ENCODE measurements at places on chromosomes 6 and 20. TPM values are rescaled to one million over a fixed set of nuclear protein-coding genes. Genes with fewer than 3 reads are reported as not detected.

Gene NKAIN4
- 28.3 TPM for total RNA-seq

Gene CTSZ
- 114 TPM for total RNA-seq

Gene CALHM5
- 1.7 TPM for total RNA-seq

Gene USP49
- 6.0 TPM for total RNA-seq

Gene PNPLA1
- total RNA-seq: 0.22 TPM

Gene EFCAB8
- 0.05 TPM for total RNA-seq

Gene GNMT
- 0.36 TPM for total RNA-seq

Gene KCNK17
- total RNA-seq: 0.41 TPM

Gene ZSCAN23
- total RNA-seq: 9.6 TPM

Gene LTA
- not detected for total RNA-seq

Gene KIF25
- 1.2 TPM for total RNA-seq

Gene IL17F
- total RNA-seq: not detected

Gene CCN6
- total RNA-seq: 0.56 TPM

Gene HLA-C
- 313 TPM for total RNA-seq

Gene TDRD6
- total RNA-seq: 0.89 TPM

Gene DLL1
- 17.2 TPM for total RNA-seq

Gene FOXA2
- total RNA-seq: 0.45 TPM

Gene ZSCAN16
- 14.9 TPM for total RNA-seq

Gene MARCKS
- total RNA-seq: 146 TPM

Gene ADA
- 8.9 TPM for total RNA-seq

Gene FNDC11
- total RNA-seq: 0.76 TPM

Gene CCDC170
- total RNA-seq: 0.16 TPM

DNA sequence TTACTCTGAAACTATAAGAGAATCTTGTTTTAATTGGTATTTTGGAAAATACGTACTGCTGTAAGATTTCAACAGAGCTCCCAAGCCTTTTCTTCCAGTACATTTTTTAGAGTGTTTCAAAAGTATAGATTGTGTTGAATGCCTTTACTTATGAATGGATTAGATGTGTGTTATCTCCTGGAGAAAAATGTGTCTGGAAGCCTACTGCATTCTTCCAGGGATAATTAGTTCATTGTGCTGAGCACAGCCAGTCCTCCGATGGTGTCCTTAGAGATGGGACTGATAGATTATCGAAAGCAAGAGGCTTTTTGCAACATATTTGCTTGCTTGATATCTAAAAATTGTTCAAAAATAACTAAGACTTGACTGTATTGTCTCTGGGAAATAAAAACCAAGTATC, 114.2 kb downstream of the PLEKHG1 start:
- no peak for ATAC-seq

GRCh38 chr6:102485480-102485879, 1092.0 kb downstream of the GRIK2 start:
- ATAC-seq: no peak

- ATAC-seq: no peak
Observed at GRCh38 chr6:34436803-34437643, 11.2 kb upstream of the RPS10 start.

GRCh38 chr6:50116797-50117542, 67.2 kb upstream of the DEFB112 start:
- no peak for ATAC-seq

DNA sequence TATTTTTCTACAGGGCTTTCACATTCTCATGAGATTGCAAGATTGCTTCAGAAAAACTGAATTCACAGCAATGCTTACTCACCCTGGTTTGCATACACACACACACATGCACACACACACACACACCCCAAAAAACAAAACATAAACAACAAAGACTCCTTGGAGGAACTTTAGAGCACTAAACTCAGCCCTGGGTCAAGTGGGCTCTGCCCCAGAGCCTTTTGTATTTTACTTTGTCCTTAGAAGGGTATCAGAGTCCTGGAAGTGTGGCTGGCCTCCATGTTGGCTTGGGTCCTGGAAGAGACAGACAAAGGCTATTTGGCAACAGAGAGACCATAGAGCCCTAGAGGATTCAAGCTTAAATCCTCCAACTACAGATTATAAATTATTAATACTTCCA, 8.0 kb upstream of the CST9 start:
- no peak for ATAC-seq

- no peak for ATAC-seq
Observed at GRCh38 chr6:18245642-18246041, 18.7 kb downstream of the DEK start.

- no peak for ATAC-seq
Observed at GRCh38 chr6:152124429-152125074, 317.1 kb downstream of the ESR1 start.

DNA sequence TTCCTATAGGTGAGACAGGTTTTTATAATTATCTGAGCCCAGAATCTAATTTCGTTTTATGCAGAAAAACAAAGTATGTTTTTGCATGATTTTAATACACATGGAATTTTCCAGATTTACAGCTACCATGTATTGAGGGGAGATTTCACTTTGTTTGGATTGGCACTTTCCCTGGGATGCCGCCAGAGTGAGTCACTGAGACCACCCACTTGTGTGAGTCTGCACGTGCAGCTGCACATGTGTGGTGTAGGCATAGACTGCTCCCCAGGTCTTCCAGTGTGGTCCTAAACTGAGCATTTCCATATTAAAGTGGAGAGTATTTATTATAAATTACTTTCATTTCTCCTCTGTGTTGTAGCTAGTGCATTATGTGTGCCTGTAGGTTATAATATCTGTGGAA, 186.8 kb downstream of the UBE3D start:
- ATAC-seq: no peak

DNA sequence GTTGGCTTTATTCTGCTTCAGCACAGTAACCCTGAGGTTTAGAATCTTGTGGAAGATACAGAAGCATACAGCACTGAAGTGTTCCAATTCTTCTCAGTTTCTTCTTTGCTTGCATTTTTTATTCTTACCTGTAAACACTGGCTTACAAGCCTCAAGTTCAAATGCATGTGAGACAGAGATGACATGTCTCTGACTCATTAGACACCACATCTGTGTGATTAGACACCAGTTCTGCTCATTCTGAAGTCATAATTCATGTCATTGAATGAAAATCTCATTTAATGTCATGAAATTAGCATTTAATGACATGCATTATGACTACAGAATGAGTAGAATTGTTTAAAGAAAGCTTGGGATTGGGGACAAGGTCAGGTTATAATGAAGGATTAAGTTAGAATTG, 5.8 kb downstream of the GZF1 start:
- ATAC-seq: no peak

DNA sequence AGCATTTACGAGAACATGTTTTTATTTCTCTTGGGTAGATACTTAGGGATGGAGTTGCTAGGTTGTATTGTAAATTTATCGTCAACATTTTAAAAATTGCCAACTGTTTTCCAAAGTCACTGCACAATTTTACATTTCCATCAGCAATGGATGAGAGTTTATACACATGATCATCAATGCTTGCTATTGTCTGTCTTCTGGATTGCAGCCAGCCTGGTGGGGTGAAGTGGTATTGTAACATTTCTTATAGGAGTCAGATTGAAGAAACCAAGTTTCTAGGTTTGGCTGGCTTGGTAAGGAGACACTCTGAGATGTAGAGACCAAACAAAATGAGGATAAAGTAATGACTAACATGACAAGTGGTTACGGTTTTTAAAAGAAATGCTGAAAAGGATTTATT, 57.1 kb upstream of the HDDC2 start:
- ATAC-seq: no peak

- ATAC-seq: no peak
Observed at GRCh38 chr6:140070846-140071473, 696.5 kb upstream of the CITED2 start.

DNA sequence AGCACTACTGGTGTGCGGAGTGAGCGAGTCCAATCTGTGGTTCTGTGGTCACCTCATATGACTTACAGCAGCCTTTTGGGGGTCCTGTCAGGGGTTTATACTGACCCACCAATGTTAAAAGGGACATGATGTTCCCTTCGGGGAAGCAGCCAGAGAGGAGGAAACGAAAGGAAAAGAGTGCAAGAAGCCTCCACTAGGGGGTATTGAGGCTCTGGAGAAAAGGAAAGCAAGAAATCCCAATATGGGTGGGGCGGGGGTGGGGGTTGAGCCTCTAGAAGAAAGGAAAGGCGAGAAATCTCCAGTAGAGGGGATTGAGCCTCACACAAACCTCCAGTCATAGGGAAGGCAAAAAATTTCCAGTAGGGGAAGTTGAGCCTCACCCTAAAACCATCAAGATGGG, 249.3 kb upstream of the ECI2 start:
- ATAC-seq: no peak

- no peak for ATAC-seq
Observed at GRCh38 chr6:3607171-3607570, 144.3 kb downstream of the PXDC1 start.

GRCh38 chr6:12342664-12343063, 52.5 kb downstream of the EDN1 start:
- ATAC-seq: no peak

DNA sequence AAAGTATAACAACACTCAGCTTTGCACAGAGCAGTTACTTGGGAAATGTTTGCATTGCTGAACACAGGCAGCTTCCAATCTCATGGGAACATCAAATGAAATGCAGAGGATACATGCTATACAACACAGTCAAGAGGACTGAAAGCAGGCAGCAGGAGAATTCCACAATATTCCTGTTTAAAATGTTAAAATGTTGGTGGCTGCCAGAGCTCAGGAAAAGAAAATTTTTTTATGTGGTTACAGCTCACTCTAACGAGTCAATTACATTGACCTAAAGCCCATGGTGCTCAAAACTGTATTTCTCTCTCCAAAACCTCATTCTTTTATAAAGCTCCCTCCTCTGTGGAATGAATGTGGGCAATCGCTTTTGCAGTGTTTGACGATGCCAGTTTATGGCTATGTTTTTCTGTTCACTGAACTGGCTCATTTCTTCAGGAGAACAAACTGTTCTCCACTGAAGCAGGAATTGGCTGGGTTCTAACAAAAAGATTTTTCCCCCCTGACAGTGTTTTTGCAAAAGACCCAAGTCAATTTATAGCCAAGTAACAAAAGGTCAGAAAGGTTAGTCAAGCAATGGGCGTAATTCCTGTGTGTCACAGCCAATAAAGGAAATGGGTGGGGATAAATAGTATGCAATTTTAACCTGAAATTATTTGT, 69.0 kb downstream of the ZHX3 start:
- peak; percentile 28 for ATAC-seq

DNA sequence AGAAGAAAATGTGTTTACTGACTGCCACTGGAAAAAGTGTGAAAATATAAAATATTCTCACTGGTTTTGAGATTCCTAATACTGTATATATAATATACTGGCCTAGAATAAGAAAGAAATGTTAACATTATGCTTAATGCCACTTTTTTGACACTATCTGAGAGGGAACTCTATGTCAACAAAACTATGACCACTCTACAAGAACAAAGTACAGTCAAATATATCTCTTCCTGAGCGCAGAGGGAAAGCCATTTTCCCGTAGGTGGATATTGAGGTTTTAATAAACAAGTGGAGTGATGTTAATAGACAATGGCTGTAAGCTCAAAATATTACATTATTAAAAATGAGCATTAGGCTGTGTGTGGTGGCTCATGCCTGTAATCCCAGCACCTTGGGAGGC, 24.9 kb downstream of the LYRM4 start:
- ATAC-seq: no peak

- peak; percentile 80 for ATAC-seq
Observed at GRCh38 chr6:150301846-150302519, 66.8 kb upstream of the IYD start.

GRCh38 chr6:31356216-31356945, 598 bp downstream of the HLA-B start:
- peak; percentile 64 for ATAC-seq

DNA sequence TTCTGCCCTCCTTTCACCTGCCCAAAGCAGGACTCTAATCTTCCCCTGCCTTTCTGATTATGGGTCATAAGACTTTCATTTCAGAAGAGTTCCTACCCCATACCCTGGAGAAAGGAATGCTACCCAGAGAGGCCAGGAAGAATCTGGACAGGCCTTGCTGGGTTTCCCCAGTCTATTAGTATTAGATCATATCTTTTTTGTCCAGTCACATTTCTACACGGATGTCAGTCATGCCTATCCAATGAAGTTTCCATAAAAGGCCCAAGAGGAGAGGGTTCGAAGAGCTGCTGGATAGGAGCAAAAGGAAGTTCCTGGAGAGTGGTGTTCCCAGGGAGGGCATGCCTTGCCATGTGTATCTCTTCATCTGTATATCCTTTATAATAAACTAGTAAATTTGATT, 3.2 kb downstream of the POLH start:
- ATAC-seq: no peak

DNA sequence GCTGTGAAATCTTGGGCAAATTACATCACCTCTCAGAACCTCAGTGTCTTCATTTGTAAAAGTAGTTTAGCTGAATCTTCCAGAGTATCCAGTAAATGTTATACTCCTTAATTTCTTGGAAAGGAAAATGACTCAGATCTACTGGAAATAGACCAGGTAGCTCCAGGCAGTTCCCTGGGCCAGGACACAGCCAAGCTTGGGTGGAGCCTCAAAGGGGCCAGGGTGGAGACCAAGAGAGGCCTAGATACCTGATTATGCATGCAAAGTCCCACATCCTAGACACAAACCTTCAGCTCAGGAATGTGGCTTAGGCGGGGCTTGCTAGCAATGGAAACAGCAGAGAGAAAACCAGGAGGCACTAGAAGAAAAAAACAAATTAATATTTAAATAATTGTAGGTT, 272.8 kb downstream of the MAFB start:
- ATAC-seq: no peak

All from motor neuron (in vitro differentiated cells).